ENCODE measurements at places on chromosomes 6 and 20.
A peak's percentile ranks its signal among the peaks of the same experiment; 100 is the strongest.

DNA sequence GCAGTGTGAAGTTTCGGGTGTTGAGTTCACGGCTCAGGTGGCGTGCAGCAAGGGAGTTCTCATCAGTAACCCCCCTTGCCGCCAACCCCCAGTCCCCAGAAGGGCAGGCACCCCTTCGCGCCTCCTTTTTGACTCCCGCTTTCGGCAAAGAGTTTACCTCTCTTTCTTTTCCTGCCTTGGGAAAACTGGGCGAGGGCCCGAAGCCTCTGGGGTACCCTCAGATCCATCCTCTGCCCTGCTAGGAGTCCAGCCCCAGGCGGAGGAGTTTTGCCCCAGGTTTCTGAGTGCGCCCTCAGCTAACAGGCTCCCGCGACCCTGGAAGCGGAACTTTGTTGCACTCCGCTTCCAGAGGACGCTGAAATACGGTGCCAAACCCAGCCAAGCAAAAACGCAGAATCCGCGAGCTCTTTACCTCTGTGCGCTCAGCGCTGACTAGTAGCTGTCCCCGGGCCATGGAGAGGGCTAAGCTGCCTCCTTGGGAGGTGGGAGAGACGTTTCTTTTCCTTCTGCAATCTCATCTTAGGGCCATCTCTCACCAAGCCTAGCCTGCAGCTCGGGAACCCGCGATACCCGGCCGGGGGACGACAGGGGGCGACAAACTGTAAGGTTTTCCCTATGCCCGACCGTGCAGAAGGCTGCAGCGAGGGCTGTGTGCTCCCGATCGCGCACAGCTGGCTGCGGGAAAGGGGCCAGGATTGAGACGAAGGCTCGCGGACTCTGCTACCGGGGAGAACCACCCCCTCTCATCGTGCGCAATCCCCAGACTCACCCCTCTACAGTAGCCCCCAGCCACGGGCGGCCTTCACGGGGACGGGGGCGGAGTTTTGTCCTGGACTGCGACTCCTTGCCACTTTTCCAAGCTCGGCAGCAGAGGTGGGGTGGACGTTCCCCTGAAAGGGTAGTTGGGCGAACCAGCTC is 2.7 kb upstream of the PAX1 start:
- DNase-seq, result peak; percentile 8

DNA sequence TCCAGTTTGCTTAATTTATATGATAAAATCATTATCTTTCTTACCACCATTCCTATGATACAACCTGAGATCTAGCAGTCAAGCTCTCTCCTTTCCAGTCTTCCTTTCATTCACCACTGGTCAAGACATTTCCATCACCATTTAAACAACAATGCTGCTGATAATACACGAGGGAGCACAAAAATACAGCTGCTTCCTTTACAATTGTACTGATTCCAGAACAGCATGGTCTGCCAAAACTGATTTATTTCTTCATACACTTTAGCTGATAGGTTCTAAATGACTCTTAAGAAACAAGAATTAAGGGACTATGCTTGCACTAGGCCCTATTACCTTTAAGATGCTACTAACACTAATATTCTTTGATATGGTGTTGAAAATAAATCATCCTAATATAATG is 65.0 kb downstream of the EPM2A start:
- DNase-seq, result no peak

GRCh38 chr20:5354901-5355300 is 38.1 kb upstream of the PROKR2 start:
- no peak for DNase-seq

GRCh38 chr6:2853769-2854395 is 12.2 kb upstream of the SERPINB1 start:
- DNase-seq, result peak; percentile 88

GRCh38 chr6:153012856-153013255 is 10.3 kb upstream of the MTRF1L start:
- DNase-seq, result no peak

Measured in EL (cell line).